ENCODE measurements at places on chromosomes 1 and 21. TPM values are rescaled to one million over a fixed set of nuclear protein-coding genes. Genes with fewer than 3 reads are reported as not detected.

ASPM gene
- total RNA-seq = 18.3 TPM

PRKCZ gene
- 13.8 TPM for total RNA-seq

LYPD8 gene
- total RNA-seq = not detected

TPTE gene
- not detected for total RNA-seq

MAP1LC3C gene
- not detected for total RNA-seq

REN gene
- not detected for total RNA-seq

TMPRSS2 gene
- total RNA-seq = not detected

- DNase-seq = no peak
These were observed 199.5 kb downstream of the TPR start for GRCh38 chr1:186175588-186175987.

- no peak for DNase-seq
These were observed 79.0 kb upstream of the CAPZB start for GRCh38 chr1:19564366-19564765.

DNA sequence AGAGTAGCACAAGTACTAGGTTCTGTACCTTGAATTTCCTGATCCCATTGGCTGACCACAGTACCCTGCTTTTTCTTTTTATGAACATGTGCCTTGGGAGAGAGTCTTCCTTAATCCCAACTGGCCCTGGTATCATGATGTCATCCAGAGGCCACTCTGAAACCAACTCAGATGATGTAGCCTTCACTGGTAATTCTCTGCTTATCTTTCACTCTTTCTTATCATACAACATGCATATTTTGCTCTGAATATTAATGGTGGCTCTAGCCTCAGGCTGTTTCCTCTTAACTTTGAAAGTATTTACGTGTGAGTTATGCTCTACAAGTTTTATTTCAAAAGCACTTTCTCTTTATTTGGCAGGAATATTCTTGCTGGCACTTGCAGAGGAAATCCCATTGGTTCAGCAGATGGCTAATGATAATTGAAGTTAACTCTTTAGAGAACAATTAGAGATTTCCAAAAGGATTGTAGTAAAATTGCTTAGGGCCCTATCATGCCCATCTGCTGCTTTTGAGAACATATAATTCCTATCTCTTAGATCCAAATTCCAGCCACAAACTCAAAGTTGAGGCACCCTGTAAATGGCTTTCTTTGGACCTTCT is 86.1 kb downstream of the PTGER3 start:
- no peak for DNase-seq

GRCh38 chr1:183635099-183635605 is 431 bp downstream of the ARPC5 start:
- peak; percentile 17 for DNase-seq

DNA sequence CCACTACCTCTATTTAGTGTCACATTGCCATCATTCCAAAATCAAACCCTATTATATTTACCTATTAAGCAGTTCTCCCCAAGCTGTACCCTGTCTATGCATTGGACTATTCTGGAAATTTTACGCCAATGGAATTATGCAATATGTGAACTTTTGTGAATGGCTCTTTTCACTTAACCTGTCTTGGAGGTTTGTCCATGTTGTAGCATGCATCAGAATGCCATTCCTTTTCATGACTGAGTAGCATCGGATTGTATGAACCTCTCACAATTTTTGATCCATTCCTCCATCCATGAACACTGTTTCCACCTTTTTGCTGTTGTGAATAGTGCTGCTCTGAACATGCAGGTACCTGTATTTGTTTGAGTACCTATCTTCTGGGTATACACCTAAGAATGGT is 33.7 kb downstream of the FAM163A start:
- no peak for DNase-seq

- DNase-seq = no peak
These were observed 19.5 kb upstream of the OR6N2 start for GRCh38 chr1:158800526-158800925.

- no peak for DNase-seq
These were observed 18.8 kb upstream of the PKP1 start for GRCh38 chr1:201264554-201264953.

DNA sequence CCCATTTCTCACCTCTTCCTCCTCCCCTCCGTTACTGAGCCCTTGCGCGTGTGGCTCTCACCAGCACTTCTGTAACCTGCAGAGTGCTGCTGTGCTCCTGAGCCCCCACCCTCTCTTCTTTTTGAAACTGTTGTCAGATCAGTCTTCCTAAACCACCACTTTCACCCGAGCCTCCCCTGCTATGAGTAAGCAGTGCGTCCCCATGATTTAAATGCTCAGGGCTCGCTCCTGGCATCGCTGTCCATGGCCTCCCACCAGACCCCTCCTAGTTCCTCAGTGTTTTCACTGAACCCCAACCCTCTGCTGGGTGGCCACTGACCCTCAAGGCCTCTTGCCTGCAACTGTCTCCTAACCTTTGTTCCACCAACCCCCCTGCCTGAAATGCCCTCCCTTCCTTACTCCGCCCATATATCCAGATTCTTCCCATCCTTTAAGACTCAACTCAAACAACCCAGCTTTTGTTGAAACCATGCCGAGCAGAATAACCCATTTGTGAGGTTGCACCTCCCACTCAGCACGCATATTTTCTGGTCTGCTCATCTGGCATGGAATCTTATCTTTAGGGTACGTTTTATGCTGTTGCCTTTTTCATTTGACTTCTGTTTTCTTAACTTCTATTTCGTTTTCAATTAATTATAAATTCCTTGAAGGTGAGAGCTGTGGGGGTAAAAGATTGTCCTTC is 64.5 kb upstream of the FAM3B start:
- no peak for DNase-seq

DNA sequence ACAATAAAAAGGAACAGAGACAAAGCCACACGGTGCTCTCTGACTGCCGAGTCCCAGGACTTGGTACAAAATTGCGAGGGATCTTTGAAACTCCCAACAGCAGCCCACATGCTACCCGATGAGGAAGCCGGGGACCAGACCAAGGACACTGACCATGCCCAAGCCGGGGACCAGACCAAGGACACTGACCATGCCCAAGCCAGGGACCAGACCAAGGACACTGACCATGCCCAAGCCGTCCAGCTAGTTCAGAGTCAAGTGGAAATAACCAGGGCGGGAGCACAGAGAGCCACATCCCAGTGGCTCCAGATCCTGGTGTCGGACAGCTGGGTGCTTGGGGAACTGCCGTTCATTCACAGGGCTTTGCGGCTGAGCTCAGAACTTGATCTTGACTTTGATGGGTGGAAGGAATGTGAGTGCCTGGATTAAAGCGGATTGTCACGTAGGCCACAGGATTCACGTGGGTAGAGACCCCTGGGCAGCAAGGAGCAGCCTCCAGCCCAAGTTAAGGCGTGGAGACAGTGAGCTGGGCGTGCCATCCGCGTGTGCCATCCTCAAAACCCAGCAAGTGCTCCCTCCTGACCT is 16.5 kb upstream of the TRAPPC10 start:
- no peak for DNase-seq

GRCh38 chr1:209883341-209883971 is 54.6 kb upstream of the SYT14 start:
- no peak for DNase-seq

- DNase-seq = no peak
These were observed 38.2 kb upstream of the TSPAN2 start for GRCh38 chr1:115127539-115127938.

DNA sequence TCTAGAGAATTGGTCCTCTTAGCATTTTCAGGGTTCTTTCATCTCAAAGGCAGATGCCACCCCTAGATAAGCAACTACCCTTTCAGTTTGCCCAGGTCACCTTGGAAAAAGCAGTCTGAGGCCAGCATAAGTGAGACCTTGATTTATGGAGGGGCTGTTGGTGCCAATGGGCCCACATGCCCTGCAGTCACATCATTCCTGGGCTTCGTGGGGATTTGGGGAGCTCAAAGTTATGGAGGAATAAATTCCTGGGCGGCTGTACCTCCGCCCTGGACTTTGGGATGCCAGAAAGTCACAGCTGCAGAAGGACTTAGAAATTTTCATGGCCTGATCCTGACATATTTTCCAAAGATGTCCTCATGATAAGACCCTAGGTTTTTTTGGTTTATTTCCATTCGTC is 2.7 kb upstream of the SDHB start:
- no peak for DNase-seq

DNA sequence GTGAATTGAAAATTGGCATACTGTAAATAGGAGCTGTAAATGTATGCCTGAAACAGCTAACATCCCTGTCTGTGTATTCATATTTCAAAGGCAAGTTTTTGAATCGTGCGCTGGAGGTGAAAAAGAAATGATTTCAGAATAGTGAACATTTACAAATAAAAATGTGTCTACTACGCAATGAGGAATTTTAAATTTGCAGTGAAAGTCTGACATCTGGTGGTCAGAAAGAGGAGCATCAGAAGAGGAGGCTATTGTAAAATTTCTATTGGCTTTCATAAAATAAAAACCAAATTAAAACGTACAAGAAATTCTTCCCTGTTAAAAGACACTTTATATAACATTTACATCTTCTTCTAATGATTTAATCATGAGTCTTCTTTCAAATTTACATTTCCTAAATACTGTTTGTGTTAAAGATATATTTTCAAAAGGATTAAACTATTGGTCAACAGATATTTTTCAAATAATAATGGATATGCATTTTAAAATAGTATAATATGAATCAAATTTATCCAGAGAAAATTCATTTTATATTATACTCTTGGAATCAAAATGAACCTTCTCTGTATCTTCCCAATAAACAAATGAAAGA is 113.7 kb upstream of the RRP15 start:
- no peak for DNase-seq

DNA sequence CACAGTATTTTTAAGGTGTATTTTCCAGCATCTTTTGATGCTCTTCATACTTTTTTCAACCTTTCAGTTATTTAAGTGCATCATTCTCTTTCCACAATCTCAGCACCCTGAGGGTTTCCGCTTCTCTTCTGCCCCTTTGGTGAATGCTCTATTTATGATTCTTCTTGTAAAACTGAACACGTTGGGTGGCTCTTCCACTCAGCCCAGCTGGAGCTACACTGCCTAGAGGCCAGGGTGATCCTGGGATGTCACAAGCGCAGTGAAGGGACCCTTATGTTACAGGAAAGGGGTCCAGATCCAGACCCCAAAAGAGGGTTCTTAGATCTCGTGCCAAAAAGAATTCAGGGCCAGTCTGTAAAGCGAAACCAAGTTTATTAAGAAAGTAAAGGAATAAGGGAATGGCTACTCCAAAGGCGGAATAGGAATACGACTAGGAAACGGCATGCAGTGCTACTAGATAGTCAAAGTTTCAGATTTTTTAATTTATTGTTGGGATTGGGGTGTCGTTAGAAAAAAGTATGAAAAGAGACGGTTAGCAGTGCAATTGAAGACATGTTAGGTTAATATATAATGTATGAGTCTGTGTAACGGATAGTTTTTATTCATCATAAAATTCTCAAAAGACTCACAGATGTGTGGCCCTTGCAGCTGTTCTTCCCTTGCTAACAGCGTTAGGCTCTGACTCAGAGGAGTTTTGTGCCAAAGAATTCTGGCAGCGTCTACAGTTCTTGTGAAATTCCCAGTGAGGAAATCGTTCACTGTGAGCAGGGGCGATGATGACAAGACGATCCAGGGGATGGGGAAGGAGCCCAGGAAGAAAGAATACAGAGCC is 14.4 kb upstream of the ERVH48-1 start:
- DNase-seq = no peak

DNA sequence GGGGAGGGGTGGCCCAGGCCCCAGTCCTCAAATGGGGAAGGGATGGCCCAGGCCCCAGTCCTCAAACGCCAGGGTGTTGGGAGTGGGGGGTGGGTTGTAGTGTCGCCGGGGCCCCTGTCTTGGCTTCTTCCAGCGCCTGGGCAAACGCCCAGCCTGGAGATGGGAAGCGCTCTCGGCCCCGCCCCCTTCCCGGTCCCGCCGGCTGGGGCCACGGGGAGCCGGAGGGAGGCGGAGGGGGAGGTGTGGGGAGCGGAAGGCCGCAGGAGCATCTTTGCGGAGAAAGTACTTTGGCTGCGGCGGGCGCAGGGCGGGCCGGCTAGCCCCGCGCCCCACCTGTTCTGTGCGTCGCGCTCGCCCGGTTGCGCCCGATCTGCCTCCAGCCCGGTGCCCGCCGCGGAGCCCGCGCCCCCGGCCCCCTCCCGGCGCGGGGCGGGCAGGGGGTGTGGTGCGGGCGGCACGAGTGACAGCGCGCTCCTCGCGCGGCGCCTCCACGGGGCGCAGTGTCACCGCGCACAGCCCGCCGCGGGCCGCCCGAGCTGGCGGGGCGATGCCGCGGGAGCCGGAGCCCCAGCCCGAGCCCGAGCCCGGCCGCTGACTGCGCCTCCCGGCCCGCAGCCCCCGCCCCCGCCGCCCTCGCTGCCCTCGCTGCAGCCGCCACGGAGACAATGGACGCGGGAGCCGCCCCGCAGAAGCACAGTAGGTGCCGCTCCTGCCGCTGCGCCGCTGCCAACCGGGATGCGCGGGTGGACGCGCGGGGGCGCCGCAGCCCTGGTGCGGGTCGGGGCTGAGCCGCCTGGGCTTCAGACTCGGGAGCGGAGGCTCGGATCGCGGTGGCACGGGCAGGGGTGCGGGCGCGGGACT is 31.1 kb upstream of the PEX10 start:
- DNase-seq = peak; percentile 24

All from CD8-positive, alpha-beta memory T cell (primary cell).